Muscle of back (tissue), 13 donors: ENCODE measurements at places on chromosomes 3 and 15.

DNA sequence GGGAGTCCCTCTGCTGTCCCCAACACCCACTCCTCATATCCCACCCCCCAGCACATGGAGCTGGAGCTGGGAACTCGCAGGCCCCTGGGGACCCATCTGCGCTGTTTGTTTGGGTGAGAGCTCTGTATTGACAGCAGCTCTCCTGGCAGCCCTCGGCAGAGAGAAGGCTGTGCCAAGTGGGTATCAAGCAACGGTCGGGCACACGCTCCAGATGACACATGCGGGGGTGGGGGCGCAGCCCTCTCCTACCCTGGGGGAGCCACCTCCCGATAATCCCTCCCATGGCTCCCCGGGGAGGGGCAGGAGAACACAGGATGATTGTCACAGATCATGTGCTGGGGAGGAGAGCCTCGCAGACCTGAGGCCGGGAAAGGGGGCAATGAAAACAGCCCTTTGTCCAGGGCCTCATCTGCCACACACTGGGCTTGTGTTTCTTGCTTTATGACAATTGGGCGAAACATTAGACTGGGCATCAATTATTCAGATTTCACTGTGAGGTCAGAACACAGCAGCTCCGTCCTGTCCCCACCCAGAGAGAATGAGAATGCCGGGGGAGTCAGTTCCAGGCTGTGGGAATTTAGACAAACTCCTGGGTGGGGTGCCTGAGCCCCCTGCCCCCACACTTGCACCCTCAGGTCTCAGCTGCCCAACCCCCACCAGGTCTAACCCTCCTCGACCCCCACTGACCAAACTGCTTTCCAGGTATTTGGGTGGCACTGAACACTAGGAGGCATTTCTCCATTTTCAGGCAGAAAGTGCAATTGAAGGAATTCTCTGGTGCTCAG lies 46.4 kb upstream of the KLF13 start:
- DNase-seq, result no peak

DNA sequence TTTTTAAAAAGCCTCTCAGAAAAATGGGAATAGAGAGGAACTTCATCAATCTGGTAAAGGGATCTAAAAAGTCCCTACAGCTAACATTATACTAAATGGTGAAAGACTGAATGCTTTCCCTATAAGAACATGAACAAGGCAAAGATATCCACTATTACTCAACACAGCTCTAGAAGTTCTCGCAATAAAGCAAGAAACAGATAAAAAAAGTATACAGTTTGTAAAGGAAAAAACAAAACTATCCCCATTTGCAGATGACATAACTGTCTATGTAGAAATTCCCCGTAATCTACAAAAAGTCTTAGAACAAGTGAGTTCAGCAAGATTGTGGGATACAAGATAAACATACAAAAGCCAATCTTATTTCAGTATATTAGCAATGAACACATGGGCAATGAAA lies 15.4 kb downstream of the EDC3 start:
- DNase-seq, result no peak

DNA sequence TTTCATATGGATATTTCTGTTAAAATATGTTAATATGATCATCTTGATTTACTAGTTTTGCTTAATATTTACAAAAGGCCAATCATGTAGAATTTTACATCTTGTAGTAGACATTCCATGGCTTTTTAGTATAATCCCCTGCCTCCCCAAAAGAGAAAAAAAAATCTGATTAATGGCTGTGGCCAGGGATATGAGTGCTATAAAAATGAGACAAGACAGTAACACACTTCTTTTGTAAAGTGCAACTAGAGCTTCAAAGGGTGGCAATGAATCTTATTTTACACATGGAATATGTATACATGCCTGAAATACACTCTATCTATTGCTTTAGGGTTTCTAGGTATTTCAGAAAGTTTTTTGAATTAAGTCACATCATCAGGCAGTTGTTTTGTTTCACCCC lies 112.2 kb upstream of the NANOGP8 start:
- no peak for DNase-seq

- no peak for DNase-seq
Observed at GRCh38 chr15:48550822-48551525, 94.5 kb downstream of the FBN1 start.

- DNase-seq, result no peak
Observed at GRCh38 chr3:30502742-30503073, 103.7 kb upstream of the TGFBR2 start.

DNA sequence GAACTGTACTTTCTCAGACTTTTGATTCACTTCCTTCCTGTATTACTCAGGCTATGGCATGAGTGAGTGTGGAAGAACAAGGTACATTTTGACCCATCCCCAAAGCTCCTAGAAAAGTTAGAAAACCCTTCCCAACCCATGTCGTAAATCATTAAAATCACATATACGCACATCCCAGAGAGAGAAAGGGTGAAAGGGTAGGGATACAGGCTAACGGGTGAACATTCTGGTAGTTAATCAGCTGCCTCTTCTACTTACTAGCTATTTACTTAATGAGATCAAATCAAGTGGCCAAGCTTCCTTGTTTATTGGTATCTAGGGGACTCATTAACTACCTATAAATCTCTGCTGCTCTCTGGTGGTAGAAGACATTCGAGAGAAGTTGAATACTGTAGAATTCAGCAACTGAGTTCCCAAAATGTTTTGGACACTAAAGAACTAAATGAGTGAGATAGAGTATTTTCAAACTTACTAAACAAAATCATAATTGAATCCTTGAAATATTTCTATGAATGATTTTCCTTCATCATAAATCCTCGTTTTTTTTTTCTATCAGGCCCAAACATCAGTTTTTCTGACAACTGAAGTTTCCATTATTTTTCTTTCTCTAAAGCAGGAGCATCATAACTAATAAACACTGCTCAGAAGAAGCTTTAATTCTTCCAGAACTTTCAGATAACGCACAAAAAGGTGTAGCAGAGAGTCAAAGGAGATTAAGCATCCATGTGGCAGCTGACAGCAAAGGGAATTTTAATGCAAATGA lies 124.2 kb downstream of the IMPG2 start:
- peak; percentile 57 for DNase-seq

DNA sequence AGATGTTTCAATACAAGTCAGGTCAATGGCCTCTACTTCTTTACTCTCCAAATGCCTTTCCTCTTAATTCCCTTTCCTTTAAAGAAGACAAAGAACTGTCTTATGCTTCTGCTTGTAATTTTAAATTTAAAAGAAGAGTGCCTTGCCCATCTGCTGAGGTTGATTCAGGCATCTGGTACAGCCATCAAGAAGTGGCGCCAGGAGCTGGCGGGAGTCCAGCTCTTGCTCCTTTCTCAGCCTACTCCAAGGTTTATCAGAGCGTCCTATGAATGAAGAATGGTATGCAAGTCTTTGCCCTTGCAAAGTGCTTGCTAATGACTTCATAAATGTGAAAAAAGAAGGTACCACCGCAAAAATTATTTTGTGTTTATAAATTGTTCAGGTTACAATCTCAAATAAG lies 294.6 kb upstream of the TGFBR2 start:
- DNase-seq, result no peak

DNA sequence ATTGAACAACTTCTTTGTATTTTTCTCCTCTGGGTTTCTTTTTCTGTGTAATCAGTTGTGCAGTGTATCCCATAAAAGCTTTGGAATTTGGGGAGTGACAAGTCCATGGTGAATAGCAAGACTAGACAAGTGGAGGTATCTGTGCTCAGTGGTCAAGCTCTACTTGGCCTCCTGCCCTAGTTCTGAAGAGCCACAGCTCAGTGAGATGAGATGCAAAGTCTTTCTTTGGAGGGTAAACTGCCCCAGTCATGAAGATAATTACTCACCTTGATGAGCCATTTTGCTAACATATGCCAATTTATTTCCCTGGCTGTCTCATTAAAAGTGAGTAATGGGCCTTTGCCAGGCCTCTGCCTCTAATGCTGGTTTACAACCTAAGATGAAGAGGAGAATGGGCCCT lies 271.2 kb upstream of the TRIM42 start:
- DNase-seq, result no peak

DNA sequence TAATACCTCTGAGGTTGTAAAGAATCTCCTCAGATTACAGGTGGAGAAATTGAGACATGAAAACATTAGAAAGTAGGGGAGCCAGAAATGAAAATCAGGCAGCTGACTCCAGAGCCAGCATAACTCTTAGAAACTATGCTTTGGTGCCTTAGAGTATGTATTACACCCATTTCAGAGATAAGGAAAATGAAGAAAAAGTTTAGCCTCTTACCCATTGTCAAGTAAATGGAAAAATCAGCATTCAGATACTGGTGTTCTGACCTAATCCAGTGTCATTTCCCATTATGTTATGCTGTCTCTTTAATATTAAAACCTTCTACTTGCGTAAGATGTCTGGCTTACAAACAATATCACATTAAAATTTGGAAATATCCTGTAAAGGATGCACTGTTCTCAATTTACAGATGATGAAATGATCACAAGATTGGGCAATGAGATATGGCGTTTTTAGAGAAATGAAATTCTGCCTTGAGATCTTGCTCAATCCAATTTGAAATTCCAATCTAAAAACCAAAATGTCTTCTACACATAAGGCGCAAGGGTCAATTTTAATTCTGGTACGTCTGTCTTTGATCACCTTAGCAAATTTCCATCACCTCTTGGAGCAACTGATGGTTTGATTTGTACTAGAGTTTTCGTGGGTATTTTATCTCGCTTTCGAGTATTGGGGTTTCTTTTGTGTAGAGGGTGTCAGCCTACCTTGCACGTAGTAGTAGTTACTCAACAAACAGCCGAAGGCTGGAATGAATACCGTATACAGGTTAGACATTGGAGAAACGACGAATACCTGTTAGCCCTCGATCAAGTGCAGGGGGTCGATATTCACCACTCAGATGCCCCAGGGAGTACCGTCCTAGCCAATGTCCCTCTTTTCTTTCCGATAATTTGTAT lies 902 bp upstream of the ZCWPW2 start:
- DNase-seq, result peak; percentile 24

DNA sequence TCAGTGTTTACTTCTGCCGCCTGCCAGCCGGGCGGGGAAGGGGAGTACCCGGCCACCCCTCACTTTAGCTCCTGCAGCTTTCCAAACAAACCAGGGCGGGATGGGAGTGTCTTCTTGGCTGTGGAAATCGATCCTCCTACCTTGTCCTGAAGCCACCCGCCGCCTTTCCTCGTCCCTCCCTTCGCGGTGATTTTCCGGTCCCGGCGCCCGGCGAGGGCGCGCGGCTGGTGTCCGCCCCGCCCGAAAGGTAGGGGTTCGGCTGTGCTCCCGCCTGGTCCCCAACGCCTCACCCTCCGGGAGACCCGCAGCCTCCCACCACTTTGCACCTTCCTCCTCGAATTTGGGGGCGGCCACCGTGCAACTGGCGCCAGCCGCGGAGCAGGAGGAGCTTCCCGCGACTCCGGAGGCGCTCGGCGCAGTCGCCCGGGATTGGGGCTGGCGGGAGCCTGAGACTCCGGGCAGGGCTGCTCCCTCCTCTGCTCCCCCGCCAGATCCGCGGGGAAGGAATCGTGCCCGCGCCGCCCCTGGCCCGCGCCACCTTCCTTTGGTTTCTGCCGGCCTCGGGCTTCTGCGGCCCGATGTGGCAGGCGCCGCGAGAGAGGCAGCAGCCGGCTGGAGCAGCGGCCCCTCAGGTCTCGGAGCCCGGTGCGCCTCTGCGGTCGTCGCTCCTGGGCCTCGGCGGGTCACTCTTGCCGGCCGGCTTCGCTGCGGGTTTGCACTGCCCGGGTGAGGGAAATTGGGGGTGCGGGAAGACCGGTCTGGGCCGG lies 30.7 kb upstream of the ST3GAL6 start:
- DNase-seq, result peak; percentile 45

DNA sequence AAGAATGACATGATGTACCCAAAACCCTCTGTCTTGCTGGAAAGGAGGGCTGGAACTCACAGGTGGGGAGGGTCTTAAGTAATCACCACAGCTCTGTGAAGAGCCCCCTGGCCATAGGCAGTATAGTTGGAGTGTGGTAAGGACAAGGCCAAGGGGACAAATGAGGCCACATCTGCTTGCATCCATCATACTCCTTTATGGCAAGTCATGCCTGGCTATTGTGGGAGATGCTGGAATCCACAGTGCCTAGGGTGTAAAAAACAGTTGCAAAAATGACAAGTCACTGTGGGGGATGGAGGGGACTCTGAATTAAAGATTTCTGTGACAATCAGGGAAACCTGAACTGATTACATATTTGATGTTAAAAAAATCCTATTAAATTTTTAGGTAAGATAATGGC lies 258.5 kb downstream of the KCNMB2 start:
- DNase-seq, result no peak

GRCh38 chr3:43817825-43818224 lies 127.1 kb downstream of the ABHD5 start:
- no peak for DNase-seq

- DNase-seq, result no peak
Observed at GRCh38 chr3:127275287-127275781, 12.5 kb downstream of the PRR20G start.

GRCh38 chr15:39130556-39131379 lies 450.1 kb upstream of the THBS1 start:
- DNase-seq, result no peak

DNA sequence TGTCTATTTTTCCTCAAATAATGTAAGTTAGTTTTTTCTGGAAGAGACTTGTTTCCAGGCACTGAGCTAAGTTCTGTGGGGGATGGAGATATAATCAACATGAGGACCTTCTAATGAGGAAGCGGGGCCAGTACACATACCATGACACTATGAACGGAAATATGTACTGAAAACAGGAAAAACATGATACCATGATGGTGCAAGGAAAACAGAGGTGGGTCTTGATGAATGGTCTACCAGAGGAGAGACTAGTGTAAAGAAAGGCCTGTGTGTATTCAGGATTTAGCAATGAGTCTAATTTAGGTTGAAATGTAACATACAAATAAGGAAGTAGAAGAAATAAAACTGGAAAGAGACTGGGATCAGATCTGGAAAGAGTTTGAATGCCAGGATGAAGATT lies 38.9 kb upstream of the TPRG1 start:
- DNase-seq, result no peak

DNA sequence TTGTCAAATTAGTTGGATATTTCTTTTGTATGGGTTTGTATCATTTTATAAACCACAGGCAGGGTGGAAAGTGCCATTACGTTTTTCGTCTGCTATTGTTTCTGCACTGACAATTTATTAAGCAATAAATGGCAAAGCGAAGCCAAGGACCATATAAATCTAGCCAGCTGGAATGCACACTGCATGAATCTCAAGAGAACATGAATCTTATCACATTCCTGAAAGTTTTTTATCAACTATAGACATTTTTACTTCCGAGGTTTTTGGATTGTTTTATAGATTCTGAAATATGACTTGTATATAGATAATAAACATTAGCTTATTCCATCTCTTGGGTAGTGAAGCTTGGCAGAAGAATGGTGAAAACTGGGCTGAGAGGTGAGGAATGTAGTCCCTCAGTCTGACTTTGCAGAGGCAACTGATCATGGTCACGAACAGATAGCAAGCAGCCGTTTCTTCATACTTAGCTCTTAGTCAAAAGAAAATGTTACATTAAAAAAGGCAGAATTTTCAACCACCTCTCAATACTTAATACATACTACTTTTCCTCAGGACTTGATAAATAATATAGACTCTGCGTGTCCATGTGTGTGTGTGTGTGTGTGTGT lies 102.7 kb downstream of the OSBPL10 start:
- DNase-seq, result peak; percentile 43

DNA sequence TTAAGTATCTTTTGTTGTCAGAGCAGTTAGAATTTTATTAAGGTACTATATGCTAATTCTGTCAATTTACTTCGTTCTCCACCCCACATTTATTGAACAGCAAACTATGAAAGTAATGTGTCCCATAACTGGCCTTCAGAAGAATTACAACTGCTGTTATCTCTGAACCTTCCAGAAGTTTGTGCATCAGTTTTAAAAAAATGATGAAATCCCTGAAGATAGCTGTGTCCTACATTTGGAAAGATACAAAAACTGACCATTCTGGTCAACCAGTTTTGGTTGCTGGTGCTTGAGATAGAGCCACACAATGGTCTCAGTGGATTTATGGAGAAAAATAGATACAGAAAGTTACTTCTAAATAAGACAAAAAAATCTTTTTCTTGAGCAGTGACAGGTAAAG lies 5.9 kb downstream of the UBE2Q2 start:
- DNase-seq, result no peak
